Stimulated activated CD4-positive, alpha-beta T cell treated with anti-CD3 and anti-CD28 coated beads, Interleukin-1b, Interleukin-23, amount 100 ng/mL, for 4 hours (primary cell): ENCODE measurements at places on chromosomes 5 and 9.

DNA sequence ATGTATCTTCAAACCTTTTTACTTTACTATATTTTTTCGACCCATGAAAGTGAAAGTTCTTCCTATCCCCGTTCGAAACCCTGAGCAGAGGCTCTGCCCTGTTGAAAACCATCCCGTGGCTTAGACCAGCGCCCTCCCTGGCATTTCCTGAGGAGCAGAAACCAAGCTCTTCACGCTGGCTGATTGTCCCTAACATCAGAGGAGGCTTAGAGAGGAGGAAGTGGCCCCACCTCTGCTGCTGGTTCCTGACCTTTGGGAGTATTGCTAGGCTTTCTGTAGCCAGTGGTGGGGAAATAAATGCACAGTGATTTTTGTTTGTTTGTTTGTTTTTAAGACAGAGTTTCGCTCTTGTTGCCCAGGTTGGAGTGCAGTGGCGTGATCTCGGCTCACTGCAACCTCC, 4.2 kb upstream of the PTGES start:
- DNase-seq: no peak

- no peak for DNase-seq
These were observed 13.0 kb upstream of the TPM2 start for GRCh38 chr9:35702696-35703095.

- no peak for DNase-seq
These were observed 15.1 kb upstream of the ZCCHC7 start for GRCh38 chr9:37105234-37105633.

- DNase-seq: no peak
These were observed 30.3 kb downstream of the MELK start for GRCh38 chr9:36603006-36603405.

DNA sequence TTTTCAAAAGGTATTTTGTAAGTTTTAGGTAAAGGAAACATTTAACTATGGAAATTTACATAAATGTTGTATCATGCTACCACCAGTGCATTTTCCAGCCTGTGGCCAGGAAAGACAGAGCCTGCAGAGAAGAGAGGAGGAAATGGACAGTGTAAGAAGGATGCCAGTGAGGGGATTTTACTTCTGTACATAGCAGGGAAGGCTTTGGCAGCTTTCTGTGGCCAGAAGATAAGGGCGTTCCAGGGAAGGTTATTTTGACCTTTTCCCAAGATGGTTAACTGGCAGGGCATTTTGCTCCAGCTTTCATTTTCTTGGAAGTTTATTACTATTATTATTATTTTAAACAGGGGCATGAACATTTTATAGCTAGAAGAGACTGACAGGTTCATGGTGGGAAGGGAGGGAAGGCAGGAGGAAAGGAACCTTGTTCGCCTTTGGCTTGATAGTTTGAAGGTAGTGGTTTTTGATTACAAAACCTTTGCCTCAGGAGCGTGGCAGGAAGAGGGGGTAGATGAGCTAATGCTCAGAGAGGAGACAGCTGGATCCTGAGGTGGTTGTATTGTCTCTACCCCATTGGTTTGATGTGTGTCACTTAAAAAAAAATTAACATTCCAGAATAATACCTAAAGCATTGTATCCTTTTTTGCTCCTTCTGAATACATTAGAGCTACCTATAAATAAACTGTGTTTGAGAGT, 4.1 kb downstream of the ISOC1 start:
- DNase-seq: no peak

- DNase-seq: no peak
These were observed 19.3 kb downstream of the DMRT3 start for GRCh38 chr9:995781-996180.

GRCh38 chr9:131980267-131981016, 99.2 kb downstream of the MED27 start:
- DNase-seq: no peak

GRCh38 chr9:134390537-134390936, 64.3 kb downstream of the RXRA start:
- peak; percentile 67 for DNase-seq

- no peak for DNase-seq
These were observed 56.9 kb downstream of the PAM start for GRCh38 chr5:102811972-102812371.

DNA sequence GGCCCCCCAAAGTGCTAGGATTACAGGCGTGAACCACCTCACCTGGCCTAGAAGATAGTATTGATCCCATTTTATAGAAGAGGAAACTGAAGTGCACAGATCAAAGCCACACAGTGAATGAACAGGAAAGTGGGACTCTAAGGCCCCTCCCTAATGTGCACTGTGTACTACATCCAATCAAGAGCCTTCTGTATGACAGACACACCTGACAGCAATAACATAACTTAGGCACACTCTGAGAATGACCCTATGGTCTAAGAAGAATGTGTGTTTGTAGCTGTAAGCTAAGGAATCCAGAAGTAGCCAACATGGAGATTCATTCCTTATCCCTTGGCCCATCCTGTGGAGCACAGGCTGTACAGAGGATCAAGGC, 271.2 kb downstream of the SMARCA2 start:
- no peak for DNase-seq

DNA sequence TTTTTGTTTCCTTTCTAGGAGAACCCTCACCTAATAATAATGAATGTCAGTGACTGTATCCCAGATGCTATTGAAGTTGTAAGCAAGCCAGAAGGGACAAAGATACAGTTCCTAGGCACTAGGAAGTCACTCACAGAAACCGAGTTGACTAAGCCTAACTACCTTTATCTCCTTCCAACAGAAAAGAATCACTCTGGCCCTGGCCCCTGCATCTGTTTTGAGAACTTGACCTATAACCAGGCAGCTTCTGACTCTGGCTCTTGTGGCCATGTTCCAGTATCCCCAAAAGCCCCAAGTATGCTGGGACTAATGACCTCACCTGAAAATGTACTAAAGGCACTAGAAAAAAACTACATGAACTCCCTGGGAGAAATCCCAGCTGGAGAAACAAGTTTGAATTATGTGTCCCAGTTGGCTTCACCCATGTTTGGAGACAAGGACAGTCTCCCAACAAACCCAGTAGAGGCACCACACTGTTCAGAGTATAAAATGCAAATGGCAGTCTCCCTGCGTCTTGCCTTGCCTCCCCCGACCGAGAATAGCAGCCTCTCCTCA, 87.1 kb downstream of the OSMR start:
- no peak for DNase-seq

GRCh38 chr5:14166437-14166836, 23.3 kb downstream of the TRIO start:
- DNase-seq: no peak

DNA sequence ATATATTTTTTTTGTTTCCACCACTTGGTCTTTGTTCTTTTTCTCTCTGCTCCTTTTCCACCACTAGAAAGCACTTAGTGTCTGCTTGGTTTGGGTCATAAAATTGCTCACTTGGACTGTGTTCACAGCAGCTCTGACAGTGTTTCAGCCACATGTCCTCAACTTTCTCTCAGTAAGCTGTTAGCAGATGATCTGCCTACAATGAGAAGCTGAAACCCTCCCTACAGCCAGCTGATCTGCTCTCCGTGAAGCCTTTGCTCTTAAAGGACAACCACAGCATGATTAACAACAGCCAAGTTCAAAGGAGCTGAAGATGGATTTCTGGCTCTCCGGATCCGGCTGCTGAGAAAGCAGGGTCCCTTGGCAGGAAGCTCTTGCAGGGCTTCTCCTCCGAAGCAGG, 31.6 kb downstream of the PRLR start:
- DNase-seq: no peak

- DNase-seq: no peak
These were observed 596.6 kb upstream of the ZNF608 start for GRCh38 chr5:125343015-125343414.

DNA sequence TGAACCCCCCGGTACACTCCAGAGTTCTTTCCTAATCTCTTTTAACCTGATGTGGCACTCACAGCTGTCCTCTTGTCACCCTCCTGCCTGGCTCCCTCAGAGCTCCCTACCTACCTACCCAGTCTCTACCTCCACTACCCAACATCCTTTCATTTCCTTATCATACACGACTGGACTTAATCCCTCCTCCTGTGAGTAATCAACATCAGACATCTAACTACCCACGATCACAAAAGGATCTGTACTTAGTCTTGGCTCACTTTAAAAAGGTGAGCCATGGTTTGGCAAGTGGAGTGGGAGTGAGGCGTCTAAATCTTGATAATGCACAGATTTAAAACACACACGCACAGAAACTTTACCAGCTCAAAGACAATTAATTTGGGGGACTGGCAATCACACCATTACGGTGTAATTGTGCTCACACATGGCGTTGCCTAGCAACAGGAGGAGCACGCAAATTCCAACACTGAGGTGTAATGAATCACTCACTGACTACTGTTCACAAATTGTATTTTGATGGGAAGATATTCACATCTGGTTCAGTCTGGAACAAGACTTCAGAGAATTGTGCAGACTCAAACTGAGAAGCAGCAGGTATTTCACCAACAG, 235.9 kb downstream of the EPB41L4A start:
- DNase-seq: no peak

DNA sequence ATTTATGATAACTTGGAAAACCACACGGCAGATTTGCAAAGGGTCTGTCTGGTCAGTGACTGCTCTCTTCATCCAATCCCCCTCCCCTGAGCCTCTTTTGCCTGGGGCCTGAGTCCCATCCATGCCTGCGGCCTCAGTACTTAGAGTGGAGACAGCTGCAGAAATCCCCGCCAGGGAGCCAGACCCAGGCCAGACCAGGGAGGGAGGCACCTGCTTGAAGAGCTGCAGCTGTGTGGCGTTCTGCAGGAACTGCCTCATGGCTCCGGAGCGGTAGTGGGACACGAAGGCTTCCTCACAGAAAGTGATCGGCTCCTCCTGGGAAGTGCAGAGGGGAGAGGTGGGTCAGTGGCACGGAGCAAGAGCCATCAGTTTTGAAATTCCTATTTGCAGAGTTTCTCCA, 101.6 kb downstream of the CRB2 start:
- no peak for DNase-seq

GRCh38 chr9:121673576-121673975, 22.1 kb downstream of the DAB2IP start:
- DNase-seq: no peak

DNA sequence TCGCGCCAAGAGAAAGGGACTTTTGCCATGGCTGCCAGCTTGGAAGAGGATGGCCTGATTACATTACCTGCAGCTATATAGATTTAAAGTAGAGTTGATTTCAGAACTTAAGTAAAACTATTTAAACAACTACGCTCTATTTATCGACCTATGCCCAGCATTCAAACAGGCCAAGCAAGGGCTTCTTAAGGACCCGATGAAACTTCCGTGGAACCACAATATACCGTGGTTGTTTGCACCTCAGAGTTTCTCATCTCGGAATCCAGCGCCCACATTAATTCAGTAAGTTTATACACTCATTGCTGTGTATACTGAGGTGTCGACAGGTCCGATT, 505 bp upstream of the CDC14B start:
- DNase-seq: no peak

- no peak for DNase-seq
These were observed 11.6 kb upstream of the SPTAN1 start for GRCh38 chr9:128540634-128541360.

GRCh38 chr9:33329117-33329563, 38.8 kb downstream of the NFX1 start:
- DNase-seq: no peak

GRCh38 chr5:150411245-150411979, 1.3 kb downstream of the CD74 start:
- DNase-seq: peak; percentile 42

GRCh38 chr5:140038373-140038957, 4.6 kb downstream of the NRG2 start:
- no peak for DNase-seq

GRCh38 chr5:1437876-1438559, 7.2 kb downstream of the SLC6A3 start:
- DNase-seq: no peak

DNA sequence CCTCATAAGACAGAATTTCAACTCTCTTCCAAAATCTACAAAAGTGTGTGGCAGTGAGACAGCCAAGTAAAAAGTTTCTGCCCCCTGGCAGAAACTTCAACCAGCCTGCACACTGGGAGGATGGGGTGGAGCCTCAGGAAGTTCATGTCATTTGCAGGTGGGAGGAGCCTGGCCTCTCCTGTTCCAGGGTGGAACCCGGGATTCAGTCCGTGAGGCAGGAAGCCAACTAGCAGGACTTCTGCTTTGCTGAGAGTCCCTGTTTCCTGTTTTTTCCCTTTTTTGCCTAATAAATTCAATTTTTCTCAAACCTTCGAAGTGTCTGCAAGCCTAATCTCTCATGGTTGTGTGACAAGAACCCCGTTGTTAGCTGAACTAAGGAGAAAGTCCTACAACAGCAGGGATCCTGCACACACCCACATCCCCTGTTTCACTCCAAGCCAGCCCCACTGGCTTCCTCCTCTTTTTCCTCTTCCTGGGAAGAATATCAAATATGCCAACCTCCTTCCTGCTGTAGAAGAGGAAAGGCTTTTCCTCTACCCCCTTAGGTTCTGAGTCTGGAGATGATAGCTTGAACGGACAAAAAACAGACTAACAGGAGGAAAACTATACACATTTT, 69.3 kb downstream of the ALDH7A1 start:
- no peak for DNase-seq

DNA sequence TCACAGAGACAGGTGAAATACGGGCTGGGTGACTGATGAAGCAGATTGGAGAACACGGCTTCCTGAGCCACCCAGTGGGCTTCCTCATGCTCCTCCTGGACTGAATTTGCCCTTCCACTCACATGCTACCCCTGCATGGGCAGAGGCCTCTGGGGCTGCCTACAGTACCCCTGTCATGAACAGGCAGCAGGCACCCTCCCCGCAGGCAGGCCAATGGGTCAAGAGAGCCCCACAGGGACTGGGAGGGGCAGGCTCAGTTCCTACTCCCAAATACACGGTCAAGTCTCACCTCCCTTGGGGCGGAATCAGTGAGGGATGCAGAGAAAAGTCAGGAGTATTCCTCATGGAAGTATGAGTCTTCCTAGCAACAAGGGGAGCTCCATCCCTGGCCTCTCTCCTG, 48.6 kb upstream of the ZBTB43 start:
- no peak for DNase-seq
